ENCODE measurements at places on chromosomes 5 and 9.

DNA sequence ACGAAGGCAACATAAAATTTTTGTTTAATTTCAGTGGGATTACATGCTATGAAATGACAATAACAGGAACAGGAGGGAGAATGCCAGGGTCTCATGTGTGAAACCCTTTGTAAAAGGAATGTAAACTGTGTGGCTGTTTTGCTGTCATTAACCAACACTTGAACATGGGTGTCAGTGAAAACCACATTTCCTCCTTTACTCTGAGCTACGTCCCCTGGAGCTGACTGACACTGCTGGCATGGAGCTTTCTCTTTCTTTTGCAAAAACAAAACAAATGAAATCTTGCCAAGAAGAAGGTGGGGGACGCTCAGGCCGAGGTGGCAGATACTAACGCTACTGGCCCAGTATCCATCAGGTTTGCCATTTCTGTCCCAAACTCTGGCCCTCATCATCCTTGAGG, 121.4 kb downstream of the DMRT2 start:
- H3K4me3 ChIP-seq, result no peak overlapping the region
- no peaks in the 10 kb centered on the region for H3K4me1 ChIP-seq
- H3K36me3 ChIP-seq, result no peaks in the 10 kb centered on the region
- no peak overlapping the region for H3K27ac ChIP-seq
- no peak for ATAC-seq

DNA sequence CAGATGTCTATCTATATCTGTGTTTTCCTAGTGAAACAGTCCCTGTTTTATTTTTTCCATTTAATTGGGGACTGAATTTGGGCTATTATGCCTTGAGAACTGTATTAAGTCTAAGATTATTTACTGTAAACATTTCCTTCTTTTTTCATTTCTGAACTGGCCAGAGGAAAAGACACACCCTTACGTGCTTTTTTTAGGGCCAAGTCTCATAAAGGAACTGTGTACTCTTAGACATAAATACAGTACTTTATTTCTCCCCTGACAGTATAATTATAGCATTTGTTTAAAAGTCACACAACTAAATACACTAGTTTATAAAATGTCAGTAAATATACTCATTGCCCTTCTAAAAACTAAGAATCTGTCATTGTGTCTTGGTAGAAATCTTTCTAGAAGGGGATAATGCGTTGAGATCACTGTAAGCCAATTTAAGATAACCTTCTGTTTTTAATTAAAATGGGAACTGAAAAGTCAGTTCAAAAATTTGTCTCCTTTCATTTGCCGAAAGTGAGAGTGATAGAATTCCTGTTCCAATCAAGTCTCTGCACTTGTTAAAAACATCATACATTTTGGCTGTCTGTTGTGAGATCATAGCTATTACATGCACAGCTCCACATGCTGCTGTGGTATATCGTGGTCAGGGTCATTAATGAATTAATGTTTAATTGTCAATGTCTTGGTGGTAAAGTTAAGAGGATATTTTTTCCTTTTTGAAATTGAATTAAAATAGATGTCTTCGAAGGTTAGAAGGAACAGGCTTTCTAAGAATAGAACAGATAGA, 132.1 kb downstream of the FOCAD start:
- no peaks in the 10 kb centered on the region for H3K27me3 ChIP-seq
- H3K4me3 ChIP-seq, result no peak overlapping the region
- H3K4me1 ChIP-seq, result peaks cover 11% of the 10 kb centered on the region
- no peaks in the 10 kb centered on the region for H3K36me3 ChIP-seq
- H3K27ac ChIP-seq, result no peak overlapping the region

- no peak overlapping the region for H3K4me3 ChIP-seq
- no peaks in the 10 kb centered on the region for H3K4me1 ChIP-seq
- no peaks in the 10 kb centered on the region for H3K27me3 ChIP-seq
- H3K36me3 ChIP-seq, result no peaks in the 10 kb centered on the region
- H3K27ac ChIP-seq, result no peak overlapping the region
- ATAC-seq, result no peak
These were observed 155.2 kb upstream of the ISL1 start for GRCh38 chr5:51227963-51228470.

DNA sequence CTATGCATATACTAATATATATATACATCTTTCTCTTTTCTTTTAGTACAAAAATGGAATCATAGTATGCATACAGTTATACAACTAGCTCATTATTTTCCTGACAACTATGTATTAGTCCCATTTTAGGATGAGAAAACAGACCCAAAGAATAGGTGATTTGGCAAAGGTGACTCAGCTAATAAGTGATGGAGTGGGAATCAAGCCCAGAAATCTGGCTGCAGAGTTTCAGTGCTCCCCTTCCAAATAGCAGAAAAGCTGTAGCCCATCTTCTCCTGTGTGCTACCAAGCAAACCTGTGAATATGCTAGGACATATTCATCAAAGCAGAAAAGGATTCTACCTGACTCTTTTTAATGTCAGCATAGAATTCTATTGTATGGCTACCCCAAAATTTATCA, 114.7 kb downstream of the ARL15 start:
- no peak for ATAC-seq
- H3K36me3 ChIP-seq, result no peaks in the 10 kb centered on the region
- H3K4me3 ChIP-seq, result no peak overlapping the region
- no peak overlapping the region for H3K27ac ChIP-seq
- H3K27me3 ChIP-seq, result no peaks in the 10 kb centered on the region

GRCh38 chr9:68762570-68762969, 57.5 kb downstream of the PIP5K1B start:
- H3K27ac ChIP-seq, result no peak overlapping the region
- H3K4me1 ChIP-seq, result no peaks in the 10 kb centered on the region
- ATAC-seq, result no peak
- no peaks in the 10 kb centered on the region for H3K36me3 ChIP-seq
- H3K27me3 ChIP-seq, result no peaks in the 10 kb centered on the region

- no peak overlapping the region for H3K4me3 ChIP-seq
- H3K36me3 ChIP-seq, result no peaks in the 10 kb centered on the region
- H3K4me1 ChIP-seq, result no peaks in the 10 kb centered on the region
- no peak for ATAC-seq
- H3K27ac ChIP-seq, result no peak overlapping the region
These were observed 351.7 kb downstream of the ARRDC3 start for GRCh38 chr5:91031402-91031752.

GRCh38 chr5:154112255-154112654, 73.5 kb downstream of the MFAP3 start:
- no peak overlapping the region for H3K27ac ChIP-seq
- H3K36me3 ChIP-seq, result no peaks in the 10 kb centered on the region
- H3K27me3 ChIP-seq, result no peaks in the 10 kb centered on the region
- H3K4me3 ChIP-seq, result no peak overlapping the region
- H3K4me1 ChIP-seq, result no peaks in the 10 kb centered on the region

DNA sequence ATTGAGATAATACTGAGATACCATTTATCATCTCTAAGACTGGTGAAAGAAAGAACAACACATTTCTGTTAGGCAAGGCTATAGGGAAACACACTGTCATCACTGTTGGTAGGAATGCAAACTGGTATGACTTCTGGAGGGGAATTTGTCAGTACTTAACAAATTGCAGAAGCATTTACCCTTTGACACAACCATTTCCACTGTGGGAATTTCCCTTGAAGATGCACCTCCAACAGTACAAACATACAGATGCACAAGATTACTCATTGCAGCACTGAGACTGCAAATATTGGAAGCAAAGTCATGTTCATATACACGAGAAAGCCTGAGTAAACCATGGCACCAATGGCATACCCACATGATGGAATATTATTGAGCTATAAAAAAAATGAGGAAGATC, 17.6 kb downstream of the GM2A start:
- no peak overlapping the region for H3K27ac ChIP-seq
- no peaks in the 10 kb centered on the region for H3K27me3 ChIP-seq
- H3K4me1 ChIP-seq, result no peaks in the 10 kb centered on the region
- peaks cover 5% of the 10 kb centered on the region for H3K36me3 ChIP-seq
- ATAC-seq, result no peak

DNA sequence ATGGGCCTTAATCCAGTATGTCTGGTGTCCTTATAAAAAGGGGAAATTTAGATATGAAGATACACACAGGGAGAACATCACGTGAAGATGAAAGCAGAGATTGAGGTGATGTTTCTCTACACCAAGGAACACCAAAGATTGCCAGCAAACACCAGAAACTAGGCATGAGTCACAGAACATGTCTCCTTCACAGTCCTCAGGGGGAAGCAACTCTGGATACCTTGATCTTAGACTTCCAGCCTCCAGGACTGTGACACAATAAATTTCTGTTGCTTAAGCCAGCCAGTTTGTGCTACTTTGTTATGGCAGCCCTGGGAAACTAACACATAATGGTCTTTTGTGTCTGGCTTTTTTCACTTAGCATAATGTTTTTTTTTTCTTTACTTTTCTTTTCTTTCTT, 41.2 kb upstream of the STRBP start:
- ATAC-seq, result no peak
- no peaks in the 10 kb centered on the region for H3K4me1 ChIP-seq
- H3K27ac ChIP-seq, result no peak overlapping the region
- H3K4me3 ChIP-seq, result no peak overlapping the region
- H3K27me3 ChIP-seq, result no peaks in the 10 kb centered on the region

- H3K36me3 ChIP-seq, result no peaks in the 10 kb centered on the region
- H3K4me1 ChIP-seq, result no peaks in the 10 kb centered on the region
- no peaks in the 10 kb centered on the region for H3K27me3 ChIP-seq
These were observed 192.3 kb upstream of the TLX3 start for GRCh38 chr5:171116719-171117118.

DNA sequence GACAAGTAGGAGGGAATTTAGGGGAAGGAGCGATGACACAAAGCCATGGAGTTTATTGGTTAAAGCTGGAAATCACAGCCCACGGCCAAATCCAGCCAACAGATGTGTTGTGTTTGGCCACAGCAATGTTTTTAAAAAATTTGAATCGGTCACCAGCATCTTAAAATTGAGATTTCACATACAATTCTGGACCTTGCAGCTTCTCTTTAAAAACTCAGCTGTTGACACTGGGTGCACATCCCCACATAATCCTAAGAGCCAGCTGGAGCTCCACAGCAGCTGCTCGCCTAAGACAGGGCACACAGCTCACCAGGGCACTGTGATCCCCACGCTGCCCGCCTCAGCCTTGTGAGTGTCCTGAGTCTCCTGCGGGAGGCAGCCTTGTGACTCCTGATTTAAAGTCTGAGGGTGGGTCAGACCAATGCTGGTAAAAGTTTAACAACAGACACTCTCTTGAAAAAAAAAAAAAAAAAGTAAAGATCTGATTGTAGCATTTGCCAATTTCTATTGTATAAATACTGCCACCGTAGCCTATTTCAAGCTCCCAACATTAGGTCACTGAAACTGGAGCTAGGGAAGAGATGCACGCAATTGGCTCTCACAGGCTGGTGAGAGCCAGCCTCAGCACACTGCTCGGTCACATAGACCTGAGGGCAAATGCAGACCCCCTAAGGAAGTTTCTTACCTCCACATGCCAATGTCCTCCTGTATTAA, 124.8 kb downstream of the HSD17B3 start:
- H3K27ac ChIP-seq, result no peak overlapping the region
- no peaks in the 10 kb centered on the region for H3K4me1 ChIP-seq
- peaks cover 4% of the 10 kb centered on the region for H3K27me3 ChIP-seq
- H3K36me3 ChIP-seq, result no peaks in the 10 kb centered on the region

- H3K4me1 ChIP-seq, result no peaks in the 10 kb centered on the region
- H3K27ac ChIP-seq, result no peak overlapping the region
- ATAC-seq, result no peak
- H3K4me3 ChIP-seq, result no peak overlapping the region
These were observed 50.2 kb upstream of the ZBTB43 start for GRCh38 chr9:126754436-126755316.

DNA sequence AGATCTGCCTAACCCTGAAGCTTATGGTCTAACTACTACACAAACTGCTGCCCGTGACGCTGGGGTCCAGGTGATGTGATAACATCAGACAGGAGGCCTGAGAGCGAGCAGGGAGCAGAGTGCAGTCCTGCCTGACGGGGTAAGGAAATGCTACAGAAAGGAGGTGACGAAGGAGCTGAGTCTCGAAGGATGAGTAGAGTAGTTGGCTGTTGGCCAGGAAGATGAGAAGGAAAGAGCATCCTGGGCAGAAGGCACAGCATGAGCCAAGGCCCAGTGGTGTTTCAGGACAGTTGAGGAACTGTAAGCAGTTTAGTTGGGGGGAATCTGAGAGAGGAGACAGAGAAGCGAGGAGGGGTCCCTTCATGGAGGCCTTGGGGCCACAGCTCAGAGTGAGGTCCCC, 136.0 kb upstream of the TBC1D2 start:
- no peak overlapping the region for H3K4me3 ChIP-seq
- ATAC-seq, result no peak
- H3K36me3 ChIP-seq, result no peaks in the 10 kb centered on the region
- peaks cover 12% of the 10 kb centered on the region for H3K27me3 ChIP-seq

DNA sequence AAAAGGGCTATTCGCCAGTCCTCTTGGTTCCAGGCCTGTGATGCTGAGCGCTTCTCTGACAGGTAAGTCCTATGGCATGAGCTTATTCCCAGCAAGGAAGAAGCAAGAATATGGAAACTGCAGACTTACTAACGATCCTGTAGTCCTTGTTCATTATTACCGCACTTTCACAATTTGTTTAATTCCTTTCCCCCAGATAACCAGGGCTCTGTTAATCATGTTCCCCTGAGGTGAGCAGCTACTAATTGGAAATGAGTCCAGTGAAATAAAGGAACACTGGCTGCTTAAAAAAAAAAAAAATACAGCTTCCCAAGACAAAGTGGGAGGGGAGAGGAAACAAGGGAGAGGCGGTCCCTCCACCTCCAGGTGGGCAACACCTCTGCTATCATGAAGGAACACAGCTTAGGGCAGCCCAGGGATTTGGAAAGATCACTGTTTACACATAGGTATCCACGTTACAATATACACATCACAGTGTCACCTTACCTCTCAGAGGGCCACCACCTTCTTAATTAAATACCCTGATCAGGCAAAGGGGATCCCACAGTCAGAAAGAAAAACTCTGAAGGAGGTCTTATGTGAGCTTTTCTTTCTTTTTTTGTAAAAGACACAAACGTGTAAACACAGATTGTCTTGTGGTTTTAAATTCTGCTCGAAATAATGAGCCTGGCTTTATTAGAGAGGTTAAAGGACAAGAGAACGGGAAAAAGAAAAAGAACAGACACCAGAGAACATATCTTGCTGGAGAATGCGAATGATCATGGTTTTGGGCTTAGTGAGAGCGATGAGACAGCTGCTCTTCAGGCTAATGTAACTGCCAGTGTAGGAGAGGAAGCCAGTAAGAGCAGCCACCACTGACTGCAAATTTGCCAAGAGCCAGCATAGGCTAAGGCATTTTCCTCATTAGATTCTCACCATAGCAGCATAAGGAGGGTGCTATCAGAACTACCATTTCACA, 258.6 kb downstream of the CRB2 start:
- H3K4me1 ChIP-seq, result no peaks in the 10 kb centered on the region
- H3K36me3 ChIP-seq, result no peaks in the 10 kb centered on the region
- no peak overlapping the region for H3K27ac ChIP-seq
- H3K4me3 ChIP-seq, result no peak overlapping the region
- no peaks in the 10 kb centered on the region for H3K27me3 ChIP-seq

DNA sequence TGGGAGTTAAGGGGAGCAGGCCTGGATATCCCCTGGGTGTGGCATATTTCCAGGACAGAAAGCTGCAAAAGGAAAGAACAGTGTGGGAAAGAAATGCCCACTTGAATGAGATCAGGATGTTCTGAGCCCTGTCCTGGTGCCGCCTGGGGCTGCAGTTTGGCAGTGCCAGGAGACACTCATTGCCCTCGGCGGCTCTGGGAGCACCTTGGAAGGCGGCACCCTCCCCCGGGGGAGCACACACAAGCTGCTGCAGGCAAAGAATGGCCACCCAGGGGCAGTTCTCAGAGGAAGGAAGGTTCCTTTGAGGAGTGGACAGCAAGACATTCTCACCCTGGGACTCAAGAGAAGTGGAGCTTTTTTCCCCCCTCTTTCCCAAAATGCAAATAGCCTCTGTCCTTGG, 305.3 kb downstream of the NTRK2 start:
- H3K36me3 ChIP-seq, result no peaks in the 10 kb centered on the region
- no peak overlapping the region for H3K4me3 ChIP-seq
- H3K4me1 ChIP-seq, result no peaks in the 10 kb centered on the region
